Naive B cell (primary cell): ENCODE measurements at places on chromosomes 11 and 22.

- no peak for DNase-seq
Observed at GRCh38 chr11:12441231-12441861, 64.0 kb downstream of the PARVA start.

GRCh38 chr11:132914600-132914999 is 617.7 kb downstream of the OPCML start:
- DNase-seq: no peak

- peak; percentile 22 for DNase-seq
Observed at GRCh38 chr11:6705905-6706535, 22.9 kb upstream of the MRPL17 start.

DNA sequence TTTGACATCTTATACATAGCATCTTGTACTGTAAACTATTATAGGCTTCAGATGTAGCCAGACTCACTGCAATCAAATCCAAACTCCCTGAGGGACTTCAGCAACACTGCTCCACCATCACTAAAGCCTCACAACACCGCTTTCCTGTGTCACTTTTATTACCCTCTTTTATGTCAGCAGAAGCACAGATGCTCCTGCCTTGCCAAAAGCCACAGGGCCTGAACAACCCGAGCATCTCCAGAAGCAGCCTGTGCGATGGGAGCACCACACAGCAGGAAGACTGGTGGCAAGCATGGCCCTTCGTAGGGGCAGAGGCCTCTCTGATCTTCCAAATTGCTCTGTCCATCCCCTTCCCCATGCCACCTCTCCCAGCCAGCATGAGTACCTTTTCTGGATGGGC is 22.9 kb downstream of the TMEM123 start:
- no peak for DNase-seq

GRCh38 chr11:116890193-116890592 is 52.8 kb upstream of the APOA1 start:
- DNase-seq: no peak

GRCh38 chr11:127369356-127369755 is 368.8 kb upstream of the KIRREL3 start:
- no peak for DNase-seq

DNA sequence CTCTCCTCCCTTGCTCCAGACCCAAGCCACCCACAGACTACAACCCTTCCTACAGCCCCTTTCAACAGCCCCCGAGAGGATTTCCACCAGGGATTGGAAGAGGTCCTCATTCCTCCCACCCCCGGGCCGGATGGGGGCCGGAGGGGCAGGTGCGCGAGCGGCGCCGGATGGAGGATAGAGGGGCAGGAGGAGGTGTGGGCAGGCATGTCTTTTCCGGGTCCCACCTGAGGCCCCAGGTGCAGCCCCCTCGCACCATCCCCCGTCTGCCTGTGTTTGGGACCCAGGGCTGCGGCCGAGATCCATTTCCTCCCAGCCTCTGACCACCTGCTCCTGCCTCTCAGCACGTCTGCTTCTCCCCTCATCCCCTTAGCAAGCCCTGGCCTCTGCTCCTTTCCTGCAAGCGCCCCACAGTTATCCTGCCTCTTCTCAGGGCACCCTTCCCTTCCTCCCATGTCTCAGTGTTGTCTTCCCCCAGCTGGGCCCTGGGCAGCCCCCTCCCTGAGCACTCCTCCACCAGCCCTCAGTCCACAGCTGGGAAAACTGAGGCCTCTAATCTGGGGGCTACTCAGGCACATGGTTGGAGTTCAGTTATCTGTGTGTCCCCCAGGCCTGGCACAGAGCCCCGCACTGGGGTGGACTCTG is 19.3 kb upstream of the CBX7 start:
- no peak for DNase-seq

DNA sequence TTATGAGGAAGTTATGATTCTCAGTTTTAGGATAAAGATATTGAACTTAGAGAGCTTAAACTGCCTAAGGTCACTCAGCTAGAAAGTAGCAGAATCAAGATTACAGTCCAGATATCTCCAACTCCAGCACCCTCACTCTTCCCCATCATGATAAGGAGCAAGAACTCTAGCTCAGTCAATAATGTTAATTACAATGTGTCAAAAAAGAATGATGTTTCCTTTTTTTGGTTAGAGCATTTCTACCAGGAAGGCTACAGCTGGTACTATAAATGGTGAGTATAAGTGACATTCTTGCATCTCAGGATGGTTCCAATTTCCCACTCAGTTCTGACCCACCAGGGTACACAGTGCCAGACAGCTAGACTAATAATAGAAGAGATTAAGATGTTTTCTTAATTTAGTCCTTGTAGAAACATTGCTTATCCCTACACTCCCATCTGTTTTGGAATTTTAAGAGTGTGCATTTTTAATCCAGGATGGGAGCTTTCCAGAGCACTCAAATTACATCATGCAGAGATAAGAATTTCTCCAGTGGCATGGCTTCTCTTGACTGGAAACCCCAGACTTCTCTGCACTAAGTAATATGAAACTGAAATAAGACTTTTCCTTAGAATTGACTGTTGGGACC is 21.6 kb upstream of the BBOX1 start:
- no peak for DNase-seq

- no peak for DNase-seq
Observed at GRCh38 chr11:72454791-72455190, 20.5 kb upstream of the CLPB start.

- DNase-seq: no peak
Observed at GRCh38 chr22:36873614-36874308, 13.0 kb downstream of the NCF4 start.

DNA sequence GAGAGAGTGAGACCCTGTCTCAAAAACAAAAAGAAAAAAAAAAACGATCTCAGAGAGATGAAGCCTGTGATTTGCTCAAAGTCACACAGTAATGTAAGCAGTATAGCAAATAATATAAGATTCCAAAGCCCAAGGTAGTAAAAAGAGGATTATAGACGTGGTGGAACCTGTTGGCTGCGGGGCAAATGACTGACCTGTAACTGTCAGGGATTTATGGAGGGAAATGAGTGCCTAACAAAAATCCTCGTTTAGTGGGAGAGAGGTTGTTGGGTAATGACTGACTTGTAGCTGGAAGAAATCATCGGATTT is 723 bp upstream of the CLP1 start:
- DNase-seq: no peak

GRCh38 chr11:14588681-14589080 is 54.9 kb upstream of the PDE3B start:
- no peak for DNase-seq

- DNase-seq: peak; percentile 49
Observed at GRCh38 chr11:4636962-4637661, at the start of gene OR51D1. Gene OR51D1 (plus strand): TSS chr11:4637477. CDS start chr11:4639791, 2,314 bp downstream.

- no peak for DNase-seq
Observed at GRCh38 chr22:46377525-46378425, 42.3 kb downstream of the TRMU start.

GRCh38 chr11:32792111-32792947 is 2.1 kb downstream of the CCDC73 start:
- DNase-seq: no peak

DNA sequence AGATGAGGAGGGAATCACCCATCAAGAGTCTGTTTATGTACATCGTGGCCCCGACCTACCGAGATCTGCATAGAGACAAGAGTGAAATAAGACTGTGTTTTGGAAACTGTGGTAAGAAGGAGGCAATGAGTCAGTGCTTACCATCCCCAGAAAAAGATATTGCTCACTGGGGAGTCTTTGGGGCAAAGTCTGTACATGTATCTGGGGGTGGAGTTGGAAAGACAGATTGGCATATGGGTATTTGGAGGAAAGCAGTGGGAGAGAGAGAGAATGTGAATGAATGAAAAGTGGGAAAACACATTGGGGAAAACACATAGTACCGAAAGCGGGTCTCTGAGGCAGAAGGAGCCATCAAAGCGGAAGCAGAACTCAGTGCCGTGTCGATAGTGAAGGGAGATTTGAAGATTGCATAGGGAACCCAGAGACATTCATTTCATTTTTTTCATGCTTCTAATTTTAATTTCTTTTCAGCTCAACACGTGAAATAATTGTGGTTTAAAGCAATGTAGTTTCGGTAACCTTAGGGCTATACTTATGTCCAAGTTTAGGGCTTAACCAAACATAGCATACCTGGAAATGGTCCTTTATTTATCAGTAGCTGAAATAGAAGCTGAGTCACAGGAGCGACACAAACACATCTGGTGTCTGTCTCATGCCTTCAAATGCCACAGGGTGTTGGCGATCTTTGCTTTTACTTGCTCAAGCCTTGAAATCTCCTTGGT is 98.6 kb upstream of the CD44 start:
- no peak for DNase-seq

DNA sequence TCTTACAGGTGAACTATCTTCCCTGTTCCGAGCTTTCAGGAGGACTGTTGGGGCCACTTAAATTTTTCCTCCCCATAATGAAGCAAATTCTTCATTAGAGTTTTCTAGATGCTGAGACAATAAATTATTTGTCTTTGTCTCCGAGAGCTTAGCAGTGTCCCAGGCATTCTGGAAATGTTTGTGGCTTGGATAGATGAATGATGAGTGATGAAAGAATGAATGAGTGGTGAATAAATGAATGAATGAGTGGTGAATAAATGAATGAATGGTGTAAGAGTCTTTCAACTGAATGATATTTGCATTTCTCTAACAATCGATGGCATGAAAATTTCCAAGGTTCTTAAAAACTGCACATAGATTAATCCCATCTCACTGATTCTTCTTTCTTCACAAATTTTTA is 52.8 kb downstream of the AHNAK start:
- DNase-seq: no peak

- DNase-seq: no peak
Observed at GRCh38 chr22:43400449-43400848, 11.4 kb upstream of the MPPED1 start.

DNA sequence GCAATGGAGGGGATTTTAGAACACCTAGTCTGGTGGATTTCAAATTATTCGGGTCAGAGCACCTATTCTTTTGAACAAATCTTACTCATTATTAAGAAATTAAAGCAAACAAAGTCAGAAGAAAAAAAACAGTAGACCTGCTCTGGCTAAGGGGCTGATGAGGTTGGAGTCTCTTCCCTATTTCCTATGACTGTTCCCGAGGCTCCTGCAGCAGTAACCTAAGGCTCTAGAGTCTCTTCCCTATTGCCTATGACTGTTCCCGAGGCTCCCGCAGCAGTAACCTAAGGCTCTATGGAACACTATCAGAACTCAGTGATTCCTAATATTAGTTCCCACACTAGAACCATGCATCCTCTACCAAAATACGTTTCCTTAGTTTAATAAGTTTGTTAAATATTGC is 607.9 kb downstream of the NTM start:
- no peak for DNase-seq

GRCh38 chr11:17972987-17973386 is 39.9 kb downstream of the SERGEF start:
- no peak for DNase-seq

GRCh38 chr11:118705111-118705741 is 25.8 kb upstream of the TREH start:
- DNase-seq: peak; percentile 16

DNA sequence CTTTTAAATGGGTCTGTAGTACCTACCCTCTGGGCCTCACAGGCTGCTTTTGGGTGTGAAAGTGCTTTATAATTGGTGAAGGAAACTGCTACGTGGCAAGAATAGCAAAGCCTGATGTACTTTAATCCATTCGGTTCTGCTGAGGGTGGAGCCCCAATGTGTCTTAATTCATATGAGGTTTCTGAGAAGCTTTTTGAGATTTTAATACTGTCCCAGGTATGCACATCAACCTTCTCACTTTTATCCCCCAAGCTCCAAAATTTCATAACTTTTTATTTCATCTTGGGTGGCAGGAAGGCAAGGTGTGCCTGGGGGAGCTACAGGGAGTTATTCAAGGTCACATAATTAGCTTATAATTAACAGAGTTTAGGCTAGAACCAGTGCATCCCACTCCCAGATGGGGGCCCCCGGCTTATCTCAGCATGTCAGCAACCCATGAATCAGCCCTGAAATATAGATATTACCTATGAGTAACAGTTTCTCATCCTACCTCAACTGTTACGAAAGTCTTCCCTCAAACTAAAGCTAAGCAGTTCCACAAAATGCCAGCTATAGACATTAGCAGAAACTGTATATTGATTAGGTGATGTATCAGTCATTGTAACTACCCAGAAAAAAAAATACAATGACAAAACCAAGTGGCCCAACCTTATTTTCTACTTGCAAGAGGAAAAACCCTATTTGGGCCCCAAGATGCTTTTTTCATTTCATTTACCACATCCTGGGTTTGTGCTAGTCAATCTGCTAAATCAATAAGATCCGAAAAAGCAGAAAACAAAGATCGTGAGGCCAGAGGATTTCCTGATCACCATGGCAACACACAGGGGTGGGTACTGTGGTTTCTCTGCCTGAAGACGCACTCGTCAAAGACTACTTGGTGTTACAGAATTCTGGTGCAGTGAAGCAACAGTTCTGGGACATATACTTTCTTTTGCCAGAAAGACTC is 26.7 kb downstream of the CD44 start:
- peak; percentile 97 for DNase-seq

- DNase-seq: no peak
Observed at GRCh38 chr11:2857918-2858317, 27.7 kb downstream of the CDKN1C start.

DNA sequence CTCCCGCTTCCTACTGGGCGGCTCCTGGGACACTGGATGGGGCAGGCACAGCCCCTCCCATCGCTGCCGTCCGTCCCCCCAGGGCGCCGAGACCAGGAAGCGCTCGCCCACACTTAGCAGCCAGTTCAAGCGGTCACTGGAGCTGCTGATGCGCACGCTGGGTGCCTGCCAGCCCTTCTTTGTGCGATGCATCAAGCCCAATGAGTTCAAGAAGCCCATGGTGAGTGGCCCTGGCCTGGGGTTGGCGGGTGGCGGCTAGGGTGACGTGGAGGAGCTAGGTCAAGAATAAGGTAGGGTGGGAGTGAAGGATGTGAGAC is 44.6 kb downstream of the MYO7A start:
- no peak for DNase-seq

DNA sequence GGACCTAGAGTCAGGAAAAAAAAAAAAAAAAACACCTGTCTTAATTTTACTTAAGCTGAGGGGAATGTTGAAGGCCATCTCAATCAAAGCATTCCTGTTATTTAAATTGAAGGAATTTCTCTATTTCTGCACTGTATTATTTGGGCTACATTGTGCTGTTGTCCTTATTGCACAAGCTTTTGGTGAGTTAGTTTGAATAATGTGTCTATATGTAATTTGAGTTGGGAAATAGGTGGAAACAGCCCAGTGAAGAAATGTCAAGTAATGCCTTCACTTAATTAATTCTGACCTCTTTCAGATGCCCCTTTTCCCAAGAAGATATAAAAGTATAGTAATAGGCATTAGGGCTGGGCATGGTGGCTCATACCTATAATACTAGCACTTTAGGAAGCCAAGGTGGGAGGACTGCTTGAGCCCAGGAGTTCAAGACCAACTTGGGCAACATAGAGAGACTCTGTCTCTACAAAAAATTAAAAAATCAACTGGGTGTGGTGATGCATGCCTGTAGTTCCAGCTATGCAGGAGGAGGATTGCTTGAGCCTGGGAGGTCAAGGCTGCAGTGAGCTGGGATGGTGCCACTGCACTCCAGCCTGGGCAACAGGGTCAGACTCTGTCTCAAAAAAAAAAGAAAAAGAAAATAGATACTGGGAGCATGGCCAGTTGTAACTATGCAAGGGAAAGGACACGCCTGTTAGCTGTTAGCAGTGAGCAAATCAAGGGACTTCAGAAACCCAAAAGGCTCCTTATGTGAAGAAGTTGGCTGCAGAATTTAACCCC is 34.9 kb downstream of the OR10A6 start:
- no peak for DNase-seq
